NCI-H774 (cell line): ENCODE measurements at places on chromosomes 12 and 14.
A peak's percentile ranks its signal among the peaks of the same experiment; 100 is the strongest.

- no peak for DNase-seq
Observed at GRCh38 chr14:52063052-52063462, 5.8 kb downstream of the NID2 start.

GRCh38 chr14:90814806-90815571, 1.2 kb downstream of the TTC7B start:
- DNase-seq, result no peak

- no peak for DNase-seq
Observed at GRCh38 chr14:34232790-34233189, 229.2 kb downstream of the SPTSSA start.

- DNase-seq, result no peak
Observed at GRCh38 chr14:58599707-58600106, 38.1 kb upstream of the DACT1 start.

GRCh38 chr12:130663514-130663913, 52.6 kb downstream of the RIMBP2 start:
- no peak for DNase-seq

DNA sequence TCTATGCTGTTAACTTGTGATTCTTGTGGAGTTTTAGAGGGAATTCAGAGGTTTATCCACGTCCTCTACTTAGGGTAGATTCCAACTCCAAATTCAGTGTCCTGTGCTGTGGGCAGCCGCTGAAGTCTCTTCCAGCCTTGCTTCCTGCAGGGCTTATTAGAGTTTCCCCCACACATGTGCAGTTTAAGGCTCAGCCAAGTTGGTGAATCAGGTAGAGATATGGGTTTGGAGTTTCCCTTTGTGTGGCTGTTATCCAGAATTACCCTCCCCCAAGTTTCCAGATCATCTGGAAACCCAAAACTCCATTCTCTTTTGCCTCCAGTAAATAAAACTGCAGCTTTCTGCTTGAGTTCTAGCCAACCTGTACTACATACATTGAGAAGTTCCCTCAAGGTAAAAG, 853.7 kb downstream of the GALC start:
- DNase-seq, result no peak

GRCh38 chr14:73752297-73752992, 38.3 kb upstream of the PNMA1 start:
- DNase-seq, result no peak

DNA sequence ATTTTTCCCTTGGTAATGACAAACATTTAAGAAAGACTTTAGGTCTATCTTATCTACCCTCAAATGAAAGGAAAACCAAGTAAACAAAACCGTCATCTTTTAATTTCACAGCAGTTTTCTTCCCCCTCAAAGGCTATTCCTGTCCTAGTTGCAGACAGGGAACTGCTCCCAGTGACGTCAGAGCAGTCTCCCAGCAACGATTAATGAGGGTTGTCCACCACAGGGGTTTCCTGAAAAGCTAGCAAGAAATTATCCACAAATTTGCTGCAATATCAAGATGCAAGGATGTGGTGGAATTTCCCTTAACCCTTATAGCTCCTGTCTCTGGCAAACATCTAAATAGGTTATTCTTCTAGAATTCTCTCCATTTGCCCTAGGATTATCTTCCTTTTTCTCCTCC, 89.1 kb upstream of the STAC3 start:
- DNase-seq, result no peak

DNA sequence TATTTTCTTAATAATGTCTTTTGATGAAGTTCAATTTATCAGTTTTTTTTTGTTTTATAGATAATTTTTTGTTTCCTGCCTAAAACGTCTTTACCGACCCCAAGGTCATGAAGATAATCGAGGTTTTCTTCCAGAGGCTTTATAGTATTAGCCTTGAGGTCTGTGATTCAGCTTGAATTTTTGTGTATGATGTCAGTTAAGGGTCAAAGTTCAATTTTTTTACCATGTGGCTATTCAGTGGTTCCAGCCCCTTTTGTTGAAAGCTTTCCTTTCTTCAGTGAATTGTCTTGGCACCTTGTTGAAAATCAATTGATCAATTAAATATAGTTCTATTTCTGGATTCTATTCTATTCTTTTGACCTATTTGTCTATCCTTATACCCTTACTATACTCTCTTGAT, 3.2 kb upstream of the MGST1 start:
- DNase-seq, result no peak

DNA sequence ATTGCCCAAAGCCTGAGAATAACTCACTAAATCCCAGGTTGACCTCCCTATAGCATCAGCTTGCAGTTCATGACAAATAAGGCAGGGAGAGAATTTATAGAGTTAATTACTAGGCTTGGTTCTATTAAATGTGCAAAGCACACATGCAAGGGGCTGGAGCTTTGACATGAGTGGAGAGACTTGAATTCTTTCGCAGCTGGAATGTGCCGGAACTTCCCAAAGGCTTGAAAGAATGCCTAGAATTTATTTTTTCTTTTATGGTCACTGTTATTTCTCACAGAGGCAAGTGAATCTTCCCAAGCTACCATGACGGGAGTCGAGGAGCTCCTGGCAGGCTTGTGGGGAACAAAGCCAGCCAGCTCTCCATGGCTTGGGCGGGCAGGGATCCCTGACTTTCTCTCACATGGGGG, 95.5 kb upstream of the USP44 start:
- no peak for DNase-seq

DNA sequence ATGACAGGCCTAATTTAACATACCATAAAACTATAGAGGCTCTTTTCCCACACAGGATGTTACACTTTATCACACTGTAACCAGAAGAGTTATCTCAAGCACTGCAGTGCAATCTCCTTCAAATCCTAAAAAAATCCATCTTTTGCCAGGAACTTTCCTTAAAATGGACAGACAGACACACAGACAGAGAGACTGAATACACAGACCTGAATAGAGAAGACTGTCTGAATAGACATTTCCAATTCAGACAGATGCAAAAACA, 6.5 kb downstream of the CORO1C start:
- no peak for DNase-seq

DNA sequence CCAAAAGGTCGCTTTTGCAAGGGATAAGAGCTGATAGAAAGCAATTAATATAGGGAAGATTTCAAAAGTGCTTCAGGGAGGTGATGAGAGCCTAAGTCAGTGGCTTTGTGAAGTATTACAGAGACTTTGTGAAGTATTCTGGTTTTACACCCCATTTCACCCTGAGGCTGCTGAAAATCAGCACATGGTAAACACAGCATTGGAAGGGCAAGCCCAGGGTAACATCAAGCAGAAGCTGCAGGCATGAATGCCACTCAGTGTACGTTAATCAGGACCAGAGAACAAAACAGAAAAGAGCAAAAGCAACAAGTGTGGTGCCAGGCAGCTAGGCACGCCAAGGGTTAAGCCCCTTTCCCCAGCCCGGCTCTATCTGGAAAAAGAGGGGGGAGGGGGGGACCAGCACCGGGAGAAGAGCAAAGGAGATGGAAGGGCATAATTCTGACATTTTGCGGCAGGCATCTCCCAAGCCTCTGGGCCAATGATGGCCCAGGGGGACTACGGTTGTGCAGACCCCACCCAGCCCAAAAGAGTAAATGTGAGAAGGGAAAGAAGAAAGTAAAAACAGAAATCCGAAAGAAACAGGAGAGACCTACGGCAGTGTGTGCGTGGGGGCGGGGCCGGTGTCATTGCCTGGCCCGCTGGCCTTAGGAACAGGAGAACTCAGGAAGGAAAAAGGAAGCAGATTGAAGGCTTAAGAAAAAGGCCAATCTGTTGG, 58.9 kb downstream of the DHRS2 start:
- DNase-seq, result no peak

GRCh38 chr12:30850684-30851083, 75.9 kb upstream of the TSPAN11 start:
- no peak for DNase-seq

DNA sequence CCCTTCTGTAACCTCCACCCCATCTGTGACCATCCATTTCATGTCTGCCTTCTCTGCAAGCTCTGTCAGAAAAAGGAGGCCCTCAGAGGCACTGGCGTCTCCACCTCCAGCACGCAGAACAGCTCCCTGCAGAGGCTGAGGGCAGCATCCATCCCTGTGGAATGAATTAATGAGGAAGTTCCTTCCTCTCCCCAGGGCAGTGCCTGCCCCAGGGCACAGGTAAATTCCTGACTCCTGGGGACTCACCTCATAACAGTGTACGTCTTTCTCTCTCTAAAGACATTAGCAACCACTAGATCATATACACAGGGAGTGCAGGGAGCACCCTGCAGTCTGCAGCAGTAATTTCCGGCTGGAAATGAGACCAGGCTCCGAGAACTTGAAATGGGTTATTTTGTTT, 155.0 kb upstream of the TMEM132C start:
- no peak for DNase-seq

- DNase-seq, result no peak
Observed at GRCh38 chr14:68921666-68922065, 57.4 kb downstream of the ACTN1 start.

DNA sequence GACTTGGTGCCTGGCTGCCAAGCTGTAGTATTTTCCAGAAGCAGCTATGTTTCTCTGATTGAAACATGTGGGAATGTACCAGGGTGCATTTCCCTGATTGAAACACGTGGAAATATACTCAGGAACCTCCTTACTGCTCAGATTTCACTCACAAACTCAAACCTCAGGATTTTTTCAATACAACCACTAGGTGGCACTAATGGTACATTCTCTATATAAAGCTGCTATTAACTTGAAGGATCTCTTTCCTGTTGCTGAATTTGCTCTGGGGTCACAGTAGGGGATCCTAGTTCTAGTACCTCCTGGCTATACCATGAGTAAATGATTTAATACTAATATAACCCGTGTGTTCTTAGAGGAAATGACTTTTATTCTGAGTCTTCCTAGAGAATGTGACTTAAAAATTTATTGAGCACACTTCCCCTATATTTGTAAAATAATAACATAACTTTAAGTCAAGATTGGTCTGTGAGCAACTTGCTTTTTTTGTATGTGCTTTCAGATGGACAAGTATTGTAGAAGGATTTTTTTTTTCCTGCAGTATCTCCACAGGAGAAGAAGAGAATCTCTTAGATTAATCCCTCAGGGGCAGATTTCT, 173.8 kb upstream of the MIS18BP1 start:
- DNase-seq, result no peak

DNA sequence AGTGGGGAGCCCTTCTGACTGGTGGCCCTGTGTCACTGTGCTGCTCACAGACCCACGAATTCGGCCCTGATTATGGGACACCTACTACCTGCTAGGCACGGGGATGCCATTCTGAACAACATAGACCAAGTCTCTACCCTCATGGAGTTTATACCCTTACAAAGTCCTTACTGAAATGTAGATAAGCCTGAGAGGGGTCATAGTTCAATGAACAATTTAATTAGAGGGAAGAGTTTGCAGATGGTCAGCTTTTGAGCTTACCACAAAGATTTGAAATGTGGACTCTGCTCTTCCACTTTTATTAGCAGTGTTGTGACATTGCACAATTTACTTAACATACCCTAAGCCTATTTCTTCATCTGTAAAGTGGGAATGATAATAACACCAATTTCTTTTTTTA, 161.1 kb downstream of the MYRFL start:
- no peak for DNase-seq

- DNase-seq, result no peak
Observed at GRCh38 chr14:73027984-73028383, 1.1 kb upstream of the ZFYVE1 start.

DNA sequence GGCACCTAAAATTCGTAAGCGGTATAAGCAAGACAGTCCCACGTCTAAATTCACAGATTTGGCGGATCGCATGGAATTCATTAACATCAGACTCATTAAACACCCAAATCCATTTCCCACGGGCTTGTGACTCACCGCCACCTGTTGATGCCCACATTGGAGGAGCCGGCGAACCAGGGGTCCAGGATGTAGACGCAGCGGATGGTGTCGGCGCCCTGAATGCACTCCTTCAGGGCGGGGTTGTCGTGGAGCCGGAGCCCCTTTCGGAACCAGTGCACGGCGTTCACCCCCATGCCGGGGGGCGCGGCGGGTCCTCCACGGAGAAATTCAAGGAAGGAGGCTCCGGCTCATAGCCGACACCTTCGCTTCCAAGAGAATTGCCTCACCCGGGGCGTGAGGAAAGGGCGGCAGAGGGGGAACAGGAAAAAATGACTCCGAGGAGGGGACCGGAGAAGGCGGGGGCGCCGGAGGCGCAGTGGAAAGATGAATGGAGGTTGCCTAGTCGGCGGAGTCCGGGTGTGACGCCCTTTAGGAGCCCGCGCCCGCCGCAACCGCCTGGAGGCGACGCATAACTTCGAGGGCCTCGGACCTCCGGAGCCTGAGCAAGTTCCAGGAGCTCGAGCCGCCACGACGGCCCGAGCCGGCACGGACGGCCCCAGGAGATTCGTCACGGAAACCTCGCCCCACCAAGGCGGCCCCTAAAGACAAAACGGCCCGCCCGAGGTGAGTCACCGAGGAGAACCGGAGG, 506 bp downstream of the CRY1 start:
- peak; percentile 36 for DNase-seq

- DNase-seq, result no peak
Observed at GRCh38 chr12:111386885-111387284, 18.0 kb upstream of the PHETA1 start.

DNA sequence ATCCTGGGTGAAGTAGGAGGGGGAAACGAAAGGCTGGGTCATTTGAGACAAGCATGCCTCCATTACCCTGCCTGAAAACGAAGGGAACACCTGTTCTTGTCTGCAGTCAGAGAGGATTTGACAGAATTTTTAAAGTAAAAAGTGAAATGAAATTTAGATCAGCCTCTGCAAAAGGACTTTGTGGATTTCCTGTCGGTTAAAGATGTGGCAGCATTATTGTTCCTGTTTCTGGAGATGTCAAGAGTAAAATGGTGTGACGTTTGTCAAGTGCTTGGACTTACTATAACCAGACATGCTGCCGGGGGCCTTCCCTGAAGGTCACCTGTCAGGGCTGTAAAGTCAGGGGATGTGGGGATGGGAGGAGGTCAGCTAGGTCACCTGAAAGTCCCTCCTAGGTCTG, 32.0 kb downstream of the NRXN3 start:
- no peak for DNase-seq

GRCh38 chr14:102898776-102899515, 23.5 kb upstream of the AMN start:
- no peak for DNase-seq

DNA sequence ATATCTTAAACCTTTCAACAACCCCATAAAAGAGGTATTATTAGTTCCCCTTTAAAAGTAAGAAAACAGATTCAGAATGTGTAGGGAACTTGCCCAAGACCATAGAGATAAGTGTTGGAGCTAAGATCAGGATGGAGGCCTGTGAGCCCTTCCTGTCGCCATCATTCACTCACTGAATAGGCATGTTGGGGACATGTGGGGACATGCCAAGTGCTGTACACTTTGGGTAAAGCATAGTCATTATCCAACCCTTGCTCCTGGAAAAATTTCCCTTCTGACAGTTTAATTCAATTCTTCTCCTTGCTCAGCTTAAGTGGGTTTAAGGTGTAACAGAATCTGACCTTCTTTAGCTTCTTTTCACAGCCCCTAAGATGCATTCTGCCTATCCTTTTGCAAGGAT, 28.0 kb upstream of the C12orf42 start:
- DNase-seq, result no peak

GRCh38 chr12:68042212-68042699, 53.0 kb downstream of the IFNG-AS1 start:
- no peak for DNase-seq

GRCh38 chr12:58629376-58629775, 290.9 kb downstream of the LRIG3 start:
- DNase-seq, result no peak
